GM10248 (cell line): ENCODE measurements at places on chromosomes 7 and 10.

- no peak for DNase-seq
Observed at GRCh38 chr10:133091316-133091715, 3.6 kb downstream of the ADGRA1 start.

GRCh38 chr10:22573820-22574569 lies 140.4 kb downstream of the PIP4K2A start:
- no peak for DNase-seq

DNA sequence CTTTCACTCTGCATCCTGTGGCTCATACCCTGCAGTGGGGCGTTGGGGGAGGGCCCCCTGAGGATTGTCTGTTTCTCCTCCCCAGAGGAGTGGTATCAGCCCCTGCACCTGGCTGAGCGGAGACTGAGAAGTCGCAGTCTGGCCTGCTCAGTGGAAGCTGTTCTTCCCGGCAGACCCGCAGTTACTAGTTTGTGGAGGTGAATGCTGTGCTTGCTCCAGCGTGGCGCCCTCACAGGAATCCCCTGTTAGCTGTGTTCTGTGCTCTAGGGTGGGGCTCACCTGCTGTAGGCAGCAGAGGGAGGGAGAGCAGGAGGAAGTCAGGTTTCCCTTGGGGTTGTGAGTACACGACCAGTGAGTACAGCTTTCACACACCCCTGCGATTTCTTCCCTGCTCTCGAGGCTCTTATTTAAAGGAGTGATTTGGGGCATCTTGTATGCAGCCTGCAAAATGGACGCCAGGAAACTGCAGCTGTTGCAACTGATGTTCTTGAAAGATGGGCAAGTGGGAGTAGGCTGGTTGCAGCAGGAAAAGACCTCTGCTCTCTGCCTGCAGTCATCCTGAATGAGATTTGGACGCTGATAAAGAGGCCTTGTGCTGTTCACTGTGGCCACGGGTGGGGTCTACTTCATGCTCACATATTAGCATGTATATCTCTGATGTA lies 66.4 kb downstream of the HK1 start:
- DNase-seq: peak; percentile 48

- peak; percentile 13 for DNase-seq
Observed at GRCh38 chr7:18469316-18469715, 26.2 kb upstream of the HDAC9 start.

- no peak for DNase-seq
Observed at GRCh38 chr10:29780639-29781038, 145.9 kb upstream of the SVIL start.
